ENCODE measurements at places on chromosomes 13 and 19. TPM values are rescaled to one million over a fixed set of nuclear protein-coding genes. Genes with fewer than 3 reads are reported as not detected.
A peak's percentile ranks its signal among the peaks of the same experiment; 100 is the strongest.

- DNase-seq, result no peak
These were observed 83.3 kb downstream of the KCTD15 start for GRCh38 chr19:33879818-33880575.

The ZNF850 gene
- polyA plus RNA-seq, result 0.08 TPM

GRCh38 chr19:5697022-5697889, 7.2 kb downstream of the RPL36 start:
- no peak for DNase-seq

DNA sequence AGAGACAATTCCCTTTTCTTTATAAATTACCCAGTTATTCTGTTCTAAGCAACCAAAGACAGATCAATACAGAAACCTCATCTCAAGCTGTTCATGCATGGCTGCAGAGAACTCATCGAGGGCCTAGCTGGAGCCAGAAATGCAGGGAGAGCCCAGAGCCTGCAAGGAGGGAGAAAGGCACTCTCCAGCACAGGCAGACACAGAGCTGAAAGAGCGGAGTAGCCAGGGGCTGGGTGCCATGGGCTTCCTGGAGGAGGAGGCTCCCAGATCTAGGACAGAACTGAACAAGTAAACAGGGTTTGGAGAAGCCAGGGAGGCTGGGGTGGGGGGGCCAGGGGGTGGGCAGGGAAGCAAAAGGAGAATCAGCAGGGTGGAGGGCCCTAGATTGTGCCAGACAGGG, 144.2 kb upstream of the ZNF507 start:
- DNase-seq, result no peak

The ASPDH gene
- polyA plus RNA-seq, result not detected

GRCh38 chr13:101423872-101424271, 7.6 kb upstream of the NALCN start:
- DNase-seq, result no peak

- DNase-seq, result no peak
These were observed 263.4 kb downstream of the POU4F1 start for GRCh38 chr13:78339927-78340326.

The MAB21L1 gene
- polyA plus RNA-seq, result not detected

The NCAN gene
- not detected for polyA plus RNA-seq

The LPAR6 gene
- polyA plus RNA-seq, result 72.6 TPM

The GRIK5 gene
- not detected for polyA plus RNA-seq

DNA sequence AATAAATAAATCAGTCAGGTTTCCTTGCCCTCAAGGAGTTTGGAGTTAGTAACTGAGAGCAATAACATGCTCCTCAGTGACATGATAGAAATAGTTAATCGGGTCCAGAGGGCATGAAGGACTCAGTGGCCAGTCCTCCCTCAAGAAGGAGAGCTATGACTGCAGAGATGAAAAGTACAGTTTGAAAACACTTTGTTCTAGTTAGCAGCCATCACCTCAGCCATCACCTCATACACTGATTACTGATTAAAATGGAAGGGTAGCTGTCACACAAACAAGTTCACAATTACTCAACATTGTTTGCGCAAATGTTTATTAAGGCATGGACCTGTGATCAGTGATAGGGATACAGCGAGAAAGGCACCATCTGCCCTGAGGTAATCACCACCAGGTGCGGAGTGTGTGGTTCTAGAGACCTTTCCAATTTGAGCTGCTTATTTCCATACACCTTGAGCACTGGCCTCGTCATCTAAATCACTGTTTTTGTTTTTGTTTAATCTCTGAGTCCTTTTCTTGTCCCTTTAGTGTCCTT, 85.3 kb upstream of the RAP2A start:
- no peak for DNase-seq

DNA sequence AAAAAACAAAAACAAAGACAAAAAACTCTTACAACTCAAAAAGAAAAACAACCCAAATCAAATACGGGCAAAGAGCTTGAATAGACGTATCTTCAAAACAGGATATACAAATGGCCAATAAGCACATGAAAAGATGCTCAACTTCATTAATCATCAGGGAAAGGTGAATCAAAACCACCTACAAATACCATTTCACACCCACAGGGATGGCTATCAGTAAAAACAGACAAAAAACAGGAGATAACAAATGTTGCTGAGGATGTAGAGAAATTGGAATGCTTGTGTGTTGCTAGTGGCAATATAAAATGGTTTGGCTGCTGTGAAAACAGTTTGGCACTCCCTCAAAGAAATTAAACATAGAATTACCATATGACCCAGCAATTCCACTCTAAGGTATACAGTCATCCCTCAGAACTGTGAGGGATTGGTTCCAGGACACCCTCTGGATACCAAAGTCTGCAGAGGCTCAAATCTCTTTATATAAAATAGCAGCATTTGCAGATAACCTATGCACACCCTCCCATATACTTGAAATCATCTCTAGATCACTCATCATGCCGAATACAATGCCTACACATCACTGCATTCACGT, 29.7 kb downstream of the MLLT1 start:
- DNase-seq, result no peak

The COG6 gene
- polyA plus RNA-seq, result 1.8 TPM

GRCh38 chr19:11530432-11530831, 1.5 kb upstream of the ECSIT start:
- peak; percentile 80 for DNase-seq

GRCh38 chr19:49524812-49525455, 2.9 kb upstream of the RCN3 start:
- no peak for DNase-seq

The KLK8 gene
- polyA plus RNA-seq, result not detected

The CCDC70 gene
- not detected for polyA plus RNA-seq
